KG1 (cell line): ENCODE measurements at places on chromosomes 16 and 17.
A peak's percentile ranks its signal among the peaks of the same experiment; 100 is the strongest.

GRCh38 chr16:55809851-55810250, 23.0 kb downstream of the CES1 start:
- no peak for DNase-seq

- DNase-seq, result no peak
These were observed 20.3 kb upstream of the HAS3 start for GRCh38 chr16:69085032-69085695.

- no peak for DNase-seq
These were observed 35.0 kb downstream of the GPT2 start for GRCh38 chr16:46918905-46919792.

GRCh38 chr16:27444470-27444869, 42.5 kb downstream of the IL21R start:
- no peak for DNase-seq

DNA sequence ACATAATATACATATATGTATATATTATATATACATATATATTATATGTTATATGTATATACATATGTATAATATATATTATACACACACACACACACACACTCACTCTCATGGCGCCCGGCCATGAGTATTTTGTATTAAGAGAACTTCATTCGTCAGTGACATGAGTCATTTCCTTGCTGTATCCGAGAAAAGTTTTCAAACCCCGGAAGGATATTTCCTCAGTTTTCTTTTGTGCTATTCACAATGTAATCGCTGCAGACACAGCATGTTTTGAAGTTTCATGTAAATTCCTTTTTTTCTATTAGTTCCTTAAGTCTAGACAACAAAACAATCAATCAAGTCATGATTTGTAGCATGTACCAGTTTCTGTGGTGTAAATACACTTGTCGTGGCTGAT, 33.3 kb downstream of the OR1D5 start:
- DNase-seq, result no peak

- DNase-seq, result no peak
These were observed 1.6 kb downstream of the GFAP start for GRCh38 chr17:44913676-44914075.

DNA sequence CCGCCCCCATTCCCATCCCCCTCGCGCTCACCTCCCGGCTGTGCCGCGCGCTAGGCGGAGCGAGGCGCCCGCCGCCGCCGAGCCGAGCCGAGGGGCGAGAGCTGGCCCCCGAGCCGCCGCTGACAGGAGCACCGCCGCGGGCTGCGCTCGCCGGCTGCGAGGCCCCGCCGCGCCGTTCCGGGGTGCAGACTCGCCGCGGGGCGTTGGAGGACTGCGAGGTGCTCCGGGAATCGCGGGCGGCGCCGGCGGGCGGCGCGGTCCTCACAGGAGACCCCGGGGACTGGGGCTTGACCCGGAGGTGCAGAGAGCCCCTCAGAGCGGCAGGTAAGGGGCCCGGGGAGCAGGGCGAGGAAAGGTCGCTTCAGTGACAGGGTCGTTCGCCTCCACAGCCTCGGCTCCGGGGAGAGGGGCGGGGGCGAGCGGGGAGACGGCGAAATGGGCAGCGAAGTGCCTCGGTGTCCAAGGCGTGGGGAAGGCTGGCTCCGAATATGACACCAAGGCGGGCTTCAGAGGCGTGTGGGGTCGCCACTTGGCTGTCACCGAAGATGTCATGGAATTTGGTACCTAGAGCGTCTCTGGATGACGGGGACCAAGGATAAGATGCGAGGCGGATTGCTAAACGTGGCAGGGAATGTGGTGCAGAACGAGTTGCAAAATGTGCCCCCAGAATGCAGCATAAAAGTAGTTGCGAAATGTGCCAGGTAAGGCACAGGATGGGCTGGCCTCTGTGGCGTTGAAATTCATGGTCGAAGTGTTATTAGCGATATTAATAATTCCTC, 580 bp downstream of the TANC2 start:
- no peak for DNase-seq

DNA sequence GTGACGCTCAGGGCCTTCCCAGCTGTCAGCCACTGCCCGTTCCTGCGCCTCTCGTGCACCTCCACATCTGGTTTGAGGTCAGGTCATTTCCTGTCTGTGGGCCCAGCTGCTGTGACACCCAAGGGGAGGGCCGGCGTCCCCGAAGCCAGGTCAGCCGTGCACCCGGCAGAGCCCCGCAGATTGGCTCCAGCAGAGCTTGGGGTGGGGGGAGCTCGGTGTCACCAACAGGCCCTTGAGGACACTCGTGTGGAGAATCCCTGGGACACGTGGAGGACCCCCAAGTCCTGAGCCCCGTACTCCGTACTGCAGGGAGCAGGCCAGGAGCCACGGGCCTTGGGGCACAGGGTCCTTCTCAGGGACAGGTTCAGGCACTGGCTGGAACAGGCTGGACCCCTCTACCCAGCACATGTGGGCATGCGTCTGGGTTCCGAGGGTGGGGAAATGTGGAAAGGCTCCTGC, 4.8 kb downstream of the SPATA2L start:
- no peak for DNase-seq

GRCh38 chr17:43431714-43432523, 33.1 kb downstream of the ARL4D start:
- DNase-seq, result no peak

DNA sequence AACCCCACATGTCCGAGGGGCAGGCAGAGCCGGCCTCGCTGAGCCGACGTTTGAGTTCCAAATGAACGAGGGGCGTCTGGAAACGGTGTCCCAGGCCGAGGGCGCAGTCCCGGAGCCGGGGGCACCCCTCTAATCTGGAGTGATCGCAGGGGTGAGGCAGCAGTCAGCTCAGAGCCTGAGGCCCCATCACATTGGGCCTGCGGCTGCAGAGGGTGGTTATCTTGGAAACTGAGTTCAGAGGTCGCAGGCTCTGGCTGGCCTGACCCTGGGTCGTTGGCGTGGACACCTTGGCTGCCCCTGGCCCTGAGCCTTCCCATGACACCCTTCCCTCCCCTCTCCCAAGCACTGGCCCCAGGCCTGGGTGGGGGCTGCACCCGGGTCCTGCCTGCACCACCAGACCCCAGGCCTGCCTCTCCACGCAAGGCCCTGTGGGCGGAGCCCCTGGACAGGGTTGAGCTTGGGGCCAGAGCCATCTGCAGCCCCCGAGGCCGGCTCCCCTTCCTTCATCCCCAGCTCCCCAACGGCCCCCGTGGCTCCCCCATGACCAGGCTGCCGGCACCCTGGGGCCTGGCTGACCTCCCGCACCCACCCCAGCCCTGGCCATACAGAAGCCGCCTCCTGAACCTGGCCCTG, 45.6 kb downstream of the ZFPM1 start:
- no peak for DNase-seq

- DNase-seq, result no peak
These were observed 35.2 kb downstream of the HAPSTR1 start for GRCh38 chr16:9126609-9127008.

- no peak for DNase-seq
These were observed 51.7 kb upstream of the MTSS2 start for GRCh38 chr16:70737377-70738082.

DNA sequence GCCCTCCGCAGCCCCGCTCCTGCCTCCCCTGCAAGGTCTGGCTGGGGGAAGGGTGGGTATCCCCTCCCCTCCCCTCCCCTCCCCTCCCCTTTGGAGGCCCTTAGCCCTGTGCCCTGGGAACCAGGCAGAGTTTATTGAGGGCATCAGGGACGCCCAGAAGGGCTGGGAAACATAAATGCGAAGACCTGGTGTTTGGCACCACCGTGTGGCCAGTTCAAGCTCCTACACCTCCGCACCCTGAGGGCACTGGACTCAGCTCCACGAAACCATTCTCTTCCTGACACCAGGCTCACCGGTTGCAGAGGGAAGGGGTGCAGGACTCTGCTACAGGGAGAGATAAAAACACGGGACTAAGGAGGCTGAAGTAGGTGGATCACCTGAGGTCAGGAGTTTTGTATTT, 1.0 kb upstream of the AIPL1 start:
- DNase-seq, result no peak

DNA sequence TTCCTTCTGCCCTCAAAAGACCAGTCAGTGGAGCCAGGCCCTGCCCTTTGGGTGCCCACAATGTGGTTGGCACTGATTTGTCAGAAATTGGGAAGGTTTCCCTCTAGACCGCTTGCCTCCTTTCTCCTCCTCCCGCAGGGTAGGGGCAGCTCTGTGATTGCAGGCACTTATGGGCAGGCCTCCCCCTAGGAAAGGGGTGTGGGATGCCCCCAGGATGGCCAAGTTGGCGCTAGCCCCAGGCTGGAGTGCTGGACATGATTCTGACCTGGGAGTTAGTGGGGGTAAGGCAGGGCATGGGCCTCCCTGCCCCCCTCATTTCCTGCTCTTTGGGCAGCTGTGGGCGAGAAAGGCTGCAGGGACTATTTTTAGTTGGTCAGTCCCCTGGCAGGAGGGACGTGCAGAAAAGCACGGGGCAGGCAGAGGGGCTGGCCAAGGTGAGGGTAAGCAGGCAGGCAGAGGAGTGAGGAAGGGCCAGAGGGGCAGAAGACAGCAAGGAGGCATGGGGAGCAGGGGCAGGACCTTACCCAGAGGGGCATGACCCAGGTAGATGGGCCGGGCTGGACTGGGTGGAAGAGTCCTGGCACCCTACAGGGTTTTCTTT, 3.3 kb downstream of the RARA start:
- no peak for DNase-seq

DNA sequence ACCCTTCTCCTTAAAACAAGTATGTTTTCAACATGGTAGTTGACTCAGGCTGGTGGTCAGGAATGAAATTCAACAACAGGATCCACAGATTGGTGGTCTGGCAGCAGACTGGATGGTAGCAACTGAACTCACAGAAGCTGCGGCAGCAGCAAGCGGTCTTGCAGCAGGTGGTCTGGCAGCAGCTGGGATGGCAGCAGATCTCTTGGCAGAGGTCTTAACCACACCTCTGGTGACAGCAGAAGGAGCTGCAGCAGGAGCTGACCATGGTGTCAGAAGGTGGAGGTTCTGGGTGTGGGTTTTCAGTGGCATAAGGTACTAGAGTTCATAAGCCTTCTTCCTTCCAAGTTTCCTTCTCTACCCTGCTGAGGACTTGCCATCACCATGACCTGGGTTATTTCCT, 2.2 kb upstream of the KRTAP4-1 start:
- no peak for DNase-seq

DNA sequence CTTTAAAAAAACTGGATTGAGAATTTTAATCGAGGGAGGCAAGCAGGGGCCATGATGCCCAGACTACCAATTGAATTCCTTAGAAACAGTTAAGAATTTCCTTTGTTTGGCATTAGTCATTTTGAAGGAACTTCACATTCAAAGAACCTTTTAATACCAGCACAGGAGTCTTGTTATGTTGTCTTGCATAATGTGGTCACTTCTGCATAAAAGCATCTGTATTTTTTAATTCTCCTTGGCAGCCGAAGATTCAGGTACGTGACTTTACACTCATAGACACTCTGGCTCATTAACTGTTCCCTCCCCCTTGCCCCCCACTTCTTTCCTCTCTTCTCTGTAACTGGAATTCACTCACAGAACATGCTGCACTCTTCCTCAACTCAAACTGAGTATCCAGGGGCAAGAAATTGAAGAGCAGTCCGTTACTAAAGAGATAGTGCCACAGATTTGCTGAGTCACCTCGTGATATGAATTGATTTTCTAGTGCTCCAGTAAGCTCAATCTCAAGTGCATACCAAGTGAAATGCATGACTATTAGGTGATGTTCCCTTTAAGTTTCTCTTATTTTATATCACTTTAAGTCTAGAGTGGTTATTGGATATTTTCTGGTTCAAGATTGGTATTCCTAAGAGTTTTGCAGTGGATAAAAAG, 572.2 kb upstream of the SOX9 start:
- no peak for DNase-seq

GRCh38 chr17:68221786-68222185, 26.1 kb upstream of the AMZ2 start:
- no peak for DNase-seq

GRCh38 chr17:3916825-3917224, 560 bp upstream of the P2RX1 start:
- DNase-seq, result peak; percentile 45

DNA sequence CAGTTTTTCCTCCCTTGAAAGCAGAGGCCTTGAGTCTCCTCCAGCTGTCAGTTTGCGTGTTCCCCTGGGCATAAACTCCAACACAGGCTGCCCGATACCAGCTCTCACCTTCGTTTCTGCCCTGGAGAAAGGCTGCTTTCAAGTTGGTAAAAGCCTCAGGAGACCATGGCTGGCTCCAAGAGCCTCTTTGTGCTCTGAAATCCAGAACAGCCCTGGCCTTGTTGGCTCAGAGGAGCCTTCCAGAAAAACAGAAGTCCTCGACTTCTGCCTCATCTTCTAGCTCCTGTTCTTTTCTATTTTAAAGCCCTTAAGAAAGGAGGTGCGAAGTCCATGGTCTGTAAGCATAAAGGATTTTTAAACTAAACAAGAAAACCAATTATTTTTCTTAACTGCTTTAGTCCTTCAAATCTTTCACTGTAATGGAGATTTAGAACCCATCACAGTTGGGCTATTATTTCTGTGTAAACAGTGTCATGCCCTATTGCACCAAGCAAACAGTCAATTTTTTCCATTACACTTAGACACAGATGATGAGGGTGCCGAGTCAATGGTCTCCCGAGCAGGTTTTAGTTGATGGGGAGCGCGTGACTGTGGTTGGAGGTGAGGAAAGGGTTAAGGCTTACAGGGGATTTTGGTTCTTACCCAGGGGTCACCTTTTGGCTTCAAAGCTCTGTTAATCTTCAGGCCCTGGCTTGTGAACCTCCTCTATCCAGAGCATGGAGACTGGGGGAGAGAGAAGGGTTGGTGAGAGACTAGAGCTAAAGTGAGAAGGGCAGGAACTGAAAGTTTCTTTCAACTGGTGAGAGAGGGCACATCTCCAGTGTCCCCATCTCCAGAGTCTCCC, 212.8 kb downstream of the MSI2 start:
- DNase-seq, result no peak

GRCh38 chr16:7571366-7571765, 238.7 kb downstream of the RBFOX1 start:
- DNase-seq, result no peak

DNA sequence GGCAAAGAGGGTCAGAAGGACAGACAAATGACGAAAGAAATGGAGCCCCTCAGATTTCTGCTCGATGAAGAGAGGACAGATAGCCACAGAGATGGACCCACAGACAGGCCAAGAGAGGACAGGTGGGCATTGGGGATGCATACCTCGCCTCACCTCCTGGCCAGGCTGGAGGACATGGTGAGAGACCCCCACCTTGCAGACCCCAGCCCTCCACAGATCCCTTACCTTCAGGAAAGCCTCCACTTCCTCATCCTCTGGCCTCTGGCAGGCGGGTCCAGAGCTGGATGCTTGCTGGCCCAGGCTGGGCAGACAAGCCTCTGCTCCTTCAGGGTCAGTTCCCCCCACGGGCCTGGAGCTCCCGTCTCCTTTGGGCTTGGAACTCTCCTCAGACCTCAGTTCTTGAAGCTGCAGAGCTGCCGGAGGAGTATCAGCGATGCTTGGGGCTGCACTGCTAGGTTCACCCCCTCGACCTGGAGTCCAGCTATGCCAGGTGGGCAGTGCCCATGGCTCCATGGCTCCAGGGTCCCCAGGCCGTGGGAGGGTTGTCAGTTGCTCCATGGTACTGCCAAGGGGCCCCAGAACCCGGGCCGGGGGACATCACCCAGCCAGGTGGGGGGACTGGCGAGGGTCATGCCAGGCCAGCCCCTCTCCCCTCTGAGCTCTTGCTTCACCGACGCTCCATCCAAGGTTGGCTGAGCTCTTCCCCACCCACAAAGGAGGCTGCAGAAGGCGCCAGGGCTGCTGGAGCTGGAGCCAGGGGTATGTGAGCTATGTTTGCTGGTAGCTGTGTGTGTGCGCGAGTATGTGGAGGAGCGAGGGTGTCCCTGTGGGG, 1.0 kb downstream of the TSPOAP1 start:
- DNase-seq, result no peak
